AG08395 (cell line): ENCODE measurements at places on chromosomes 5 and 9.
A peak's percentile ranks its signal among the peaks of the same experiment; 100 is the strongest.

DNA sequence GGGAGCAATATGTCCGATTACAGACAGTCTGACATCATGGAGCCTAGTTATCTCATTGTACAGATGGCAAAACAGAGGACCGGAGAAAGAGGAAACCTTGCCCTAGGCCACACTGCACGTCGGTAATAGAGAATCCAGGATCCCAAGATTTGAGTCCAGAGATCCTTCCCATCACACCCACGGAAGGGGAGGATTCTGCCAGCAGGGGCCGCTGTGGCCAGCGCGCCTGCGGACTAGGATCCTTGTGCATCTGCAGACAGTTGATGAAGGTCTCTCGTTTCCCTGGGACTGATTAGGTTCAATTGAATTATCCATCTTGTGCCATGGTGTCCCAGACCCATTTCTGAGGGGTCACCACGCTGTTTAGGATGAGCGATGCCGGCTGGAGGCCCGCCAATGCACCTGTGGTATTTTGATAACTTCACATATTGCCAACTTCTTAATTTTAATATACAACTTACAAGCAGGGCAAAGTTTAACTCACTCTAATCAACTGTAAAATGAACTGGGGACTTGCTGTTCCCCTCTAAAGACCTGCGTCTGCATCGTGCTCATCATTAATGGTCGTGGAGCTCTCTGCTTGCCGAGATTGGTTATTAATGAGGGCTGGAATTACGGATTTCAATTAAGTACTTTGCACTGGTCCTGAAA, 592.7 kb upstream of the BRINP1 start:
- DNase-seq: no peak

- DNase-seq: no peak
These were observed 128.8 kb downstream of the OLFM1 start for GRCh38 chr9:135216236-135216635.

- no peak for DNase-seq
These were observed 201.0 kb downstream of the MAPKAP1 start for GRCh38 chr9:125505988-125506438.

- no peak for DNase-seq
These were observed 117.8 kb upstream of the CACNA1B start for GRCh38 chr9:137759649-137760321.

- DNase-seq: peak; percentile 94
These were observed at the start of gene SHB for GRCh38 chr9:38068701-38069628. Gene SHB (minus strand): TSS chr9:38069227. CDS start chr9:38068645, 582 bp downstream.

- DNase-seq: no peak
These were observed 118.4 kb downstream of the GDNF start for GRCh38 chr5:37721447-37721871.

GRCh38 chr5:145536133-145536532, 299.0 kb downstream of the PRELID2 start:
- no peak for DNase-seq

GRCh38 chr9:91678807-91679580, 255.4 kb upstream of the NFIL3 start:
- DNase-seq: no peak

GRCh38 chr5:91183743-91184142, 199.4 kb downstream of the ARRDC3 start:
- no peak for DNase-seq

DNA sequence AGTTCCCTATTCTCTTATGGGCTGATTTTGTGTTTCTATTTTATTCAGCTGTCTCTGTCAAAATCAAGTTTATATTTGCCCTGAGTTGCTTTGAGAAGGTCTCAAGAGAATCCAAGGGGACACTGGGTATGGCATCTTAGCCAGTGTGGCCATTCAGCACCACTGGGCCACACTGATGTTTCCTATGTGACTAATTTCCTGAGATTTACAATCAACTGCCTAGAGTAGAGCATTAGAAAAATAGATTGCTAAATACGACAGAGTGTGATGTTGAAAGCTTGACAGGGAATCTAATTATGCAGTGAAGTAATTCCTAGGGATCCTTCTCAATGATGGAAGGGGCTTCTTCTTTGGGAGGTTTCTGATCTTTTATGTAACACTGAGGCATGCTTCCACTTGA, 141.7 kb downstream of the SV2C start:
- no peak for DNase-seq

DNA sequence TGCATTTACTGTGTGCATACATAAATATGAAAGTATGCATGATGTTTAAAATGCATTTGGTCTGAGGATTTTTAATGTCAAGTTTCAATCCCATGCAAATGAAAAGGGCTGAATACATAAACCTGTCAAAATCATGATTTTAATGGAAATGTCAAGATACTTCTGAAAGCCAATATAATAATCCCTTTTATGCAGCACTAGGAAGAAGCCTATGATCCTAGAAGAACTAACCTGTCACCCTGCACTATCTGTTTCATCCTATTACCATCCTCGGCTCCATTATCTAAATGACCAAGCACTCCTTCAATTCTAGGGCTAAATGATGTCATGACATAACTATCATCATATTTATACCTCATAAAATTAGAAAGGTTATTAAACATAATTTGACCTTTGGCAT, 2229.4 kb upstream of the WWC1 start:
- DNase-seq: no peak

GRCh38 chr9:126009047-126009446, 261.9 kb downstream of the PBX3 start:
- no peak for DNase-seq

GRCh38 chr5:28766565-28767158, 1728.3 kb upstream of the CDH9 start:
- DNase-seq: no peak

GRCh38 chr9:109652112-109652511, 127.9 kb upstream of the PALM2AKAP2 start:
- no peak for DNase-seq

GRCh38 chr5:128881502-128882018, 83.7 kb upstream of the SLC27A6 start:
- no peak for DNase-seq

DNA sequence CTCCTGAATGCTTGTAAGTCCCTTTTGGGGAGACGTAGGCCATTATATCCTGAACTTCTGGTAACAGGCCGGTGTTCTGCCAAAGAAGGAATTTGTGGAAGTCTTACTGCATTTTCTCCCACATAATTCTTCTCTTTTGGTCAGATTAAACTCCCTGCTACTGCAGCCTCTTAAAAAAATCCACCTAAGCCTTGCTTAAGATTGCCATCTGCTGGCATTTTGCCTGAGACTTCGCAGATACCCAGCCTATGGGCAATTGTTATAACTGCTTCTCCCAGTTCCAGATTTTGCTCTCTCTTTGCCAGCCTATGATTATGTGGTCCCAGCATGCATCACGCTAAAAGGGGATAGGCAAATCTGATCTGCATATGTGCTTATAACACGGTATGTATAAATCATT, 391.6 kb upstream of the CHD1 start:
- DNase-seq: no peak

GRCh38 chr9:16484180-16484579, 386.3 kb downstream of the BNC2 start:
- DNase-seq: no peak

DNA sequence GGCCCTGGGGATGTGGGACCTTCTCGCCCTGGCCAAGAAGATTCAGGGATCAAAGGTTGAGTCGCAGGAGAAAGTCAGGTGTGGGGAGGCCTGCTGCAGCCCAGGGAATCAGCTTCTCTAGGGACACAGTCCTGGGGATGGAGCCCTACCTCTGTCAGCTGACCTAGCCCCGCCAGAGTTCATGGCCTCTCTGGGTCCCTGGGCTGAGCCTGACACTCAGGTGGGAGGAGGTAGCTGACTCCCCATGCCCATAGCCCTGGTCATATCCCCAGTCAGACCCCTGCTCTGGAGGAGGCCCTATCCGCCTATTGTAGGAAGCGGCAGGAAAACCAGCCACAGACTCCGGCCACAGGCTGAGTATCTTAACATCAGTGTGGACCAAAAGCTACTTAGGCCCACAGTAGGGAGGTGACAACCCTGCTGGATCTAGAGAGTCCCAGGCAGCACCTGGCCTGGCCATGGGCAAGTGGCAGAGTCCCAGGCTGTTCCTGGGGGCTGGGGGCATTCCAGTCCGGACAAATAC, 15.0 kb upstream of the MRNIP start:
- DNase-seq: no peak

DNA sequence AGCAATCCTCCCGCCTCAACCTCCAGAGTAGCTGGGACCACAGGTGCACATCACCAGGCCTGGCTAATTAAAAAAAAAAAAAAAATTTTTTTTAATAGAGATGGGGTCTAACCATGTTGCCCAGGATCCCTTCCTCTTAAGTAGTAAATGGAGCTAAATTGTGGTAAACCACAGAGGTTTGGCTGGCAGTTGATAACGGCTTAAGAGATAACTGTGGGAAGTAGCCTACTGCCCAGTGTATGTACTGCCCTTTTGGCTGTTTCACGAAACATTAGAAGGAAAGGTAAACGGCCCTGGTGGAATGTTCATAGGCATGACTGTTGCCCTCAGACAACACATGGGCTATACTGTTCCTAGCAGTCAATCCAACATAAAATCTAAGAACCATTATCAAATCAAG, 44.4 kb downstream of the HMGCR start:
- no peak for DNase-seq

DNA sequence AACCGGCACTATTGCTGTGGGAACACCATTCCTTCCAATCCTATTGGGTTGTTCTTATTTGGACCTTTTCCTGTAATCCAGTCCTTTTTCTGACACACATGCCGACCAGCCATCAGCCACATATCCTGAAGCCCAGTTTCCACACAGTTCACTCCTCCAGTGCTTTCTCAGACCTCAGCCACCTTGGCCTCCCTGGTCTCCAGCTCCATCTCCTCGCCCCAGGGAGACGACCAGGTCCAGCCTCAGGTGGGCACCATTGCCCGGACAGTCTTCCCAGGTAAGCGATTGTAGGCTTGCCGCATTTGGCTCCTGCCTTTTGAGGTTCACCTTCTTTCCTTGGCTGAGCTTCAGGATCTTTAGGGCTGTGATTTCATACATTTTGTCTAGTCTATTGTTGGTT, 15.2 kb upstream of the TERT start:
- no peak for DNase-seq

- no peak for DNase-seq
These were observed 170.4 kb upstream of the OTULINL start for GRCh38 chr5:14411216-14411615.

DNA sequence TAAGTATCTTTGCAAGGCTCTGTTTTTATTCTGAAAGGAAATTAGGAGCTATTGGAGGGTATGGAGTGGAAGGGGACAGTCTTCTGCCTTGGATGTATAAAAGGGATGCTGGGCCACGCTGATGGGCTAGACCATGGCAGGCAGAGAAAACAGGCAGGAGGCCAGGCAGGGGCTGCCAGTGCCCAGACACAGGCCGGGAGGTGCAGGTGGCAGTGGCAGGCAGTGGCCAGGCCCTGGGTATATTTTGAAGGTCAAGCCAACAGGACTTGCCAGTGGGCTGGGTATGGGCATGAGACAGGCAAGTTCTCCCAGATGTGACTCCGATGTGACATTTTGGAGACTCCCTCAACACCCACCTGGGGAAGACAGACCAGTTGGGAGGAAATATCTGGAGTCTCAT, 131.9 kb downstream of the KCNIP1 start:
- DNase-seq: no peak

- no peak for DNase-seq
These were observed 236.5 kb downstream of the ICE1 start for GRCh38 chr5:5658889-5659465.

DNA sequence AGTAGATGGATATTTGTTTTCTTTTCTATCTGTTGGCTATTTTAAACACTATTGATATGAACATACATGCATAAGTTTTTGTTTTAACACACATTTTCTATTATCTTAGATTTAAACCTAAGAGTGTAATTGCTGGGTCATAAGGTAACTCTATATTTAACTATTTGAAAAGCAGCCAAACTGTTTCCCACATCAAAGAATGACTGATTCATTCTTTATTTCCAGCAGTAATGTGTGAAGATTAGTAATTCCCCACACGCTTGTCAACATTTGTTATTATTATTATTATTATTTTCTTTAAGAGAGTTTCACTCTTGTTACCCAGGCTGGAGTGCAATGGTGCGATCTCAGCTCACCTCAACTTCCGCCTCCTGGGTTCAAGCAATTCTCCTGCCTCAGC, 1495.8 kb downstream of the EFNA5 start:
- DNase-seq: no peak

- DNase-seq: peak; percentile 41
These were observed at the start of gene PCDHB2 for GRCh38 chr5:141094481-141095262. Gene PCDHB2 (plus strand): TSS chr5:141094615. CDS start chr5:141094791, 176 bp downstream.

GRCh38 chr9:111276431-111277128, 53.4 kb downstream of the OR2K2 start:
- no peak for DNase-seq

- DNase-seq: peak; percentile 55
These were observed 18.1 kb downstream of the RAI14 start for GRCh38 chr5:34674187-34674586.

- DNase-seq: no peak
These were observed 104.4 kb upstream of the FCN2 start for GRCh38 chr9:134776080-134776796.

DNA sequence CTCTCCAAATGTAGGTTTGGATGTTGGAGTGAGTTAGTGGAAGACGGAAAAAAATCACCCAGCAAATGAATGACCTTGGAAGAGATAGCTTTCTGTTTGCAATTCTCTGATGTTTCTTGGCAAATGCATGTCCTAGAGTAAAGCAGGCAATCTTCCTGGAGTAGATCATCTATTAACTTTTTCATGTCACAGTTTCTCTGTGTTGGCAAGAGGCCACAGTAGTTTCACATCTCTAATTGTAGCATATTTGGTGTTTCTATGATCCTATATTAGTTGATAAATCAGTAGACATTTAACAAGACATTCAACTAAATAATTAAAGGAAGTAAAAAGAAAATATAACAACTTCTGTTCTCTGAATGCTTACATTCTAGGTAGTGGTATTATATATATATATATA, 138.2 kb upstream of the MINAR2 start:
- DNase-seq: no peak

- no peak for DNase-seq
These were observed 332.4 kb upstream of the DAB2 start for GRCh38 chr5:39757131-39757530.

- DNase-seq: no peak
These were observed 47.4 kb downstream of the ABHD17B start for GRCh38 chr9:71863631-71864030.

- no peak for DNase-seq
These were observed 2.7 kb downstream of the GNAQ start for GRCh38 chr9:78028926-78029325.

- no peak for DNase-seq
These were observed 32.0 kb downstream of the GTF3C4 start for GRCh38 chr9:132702254-132702653.

DNA sequence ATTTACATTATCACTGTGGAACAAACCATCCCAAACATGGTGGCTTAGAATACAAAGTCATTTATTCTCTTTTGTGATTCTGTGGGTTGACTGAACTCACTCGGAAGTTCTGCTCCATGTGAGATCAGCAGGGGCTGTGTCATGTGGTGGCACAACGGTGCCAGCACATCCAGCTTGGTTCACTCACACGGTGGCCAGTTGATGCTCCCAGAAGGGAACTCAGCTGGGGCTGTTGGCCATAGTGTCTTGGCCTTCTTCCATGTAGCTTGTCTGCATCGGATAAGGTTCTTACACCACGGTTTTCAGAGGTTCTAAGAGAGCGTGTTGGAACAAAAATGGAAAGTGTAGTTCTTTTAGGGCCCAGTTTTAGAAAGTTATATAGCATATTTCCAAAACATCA, 312.7 kb downstream of the DMRT2 start:
- no peak for DNase-seq

- no peak for DNase-seq
These were observed 28.6 kb downstream of the KCNN2 start for GRCh38 chr5:114390431-114390830.

GRCh38 chr9:113011911-113012381, at the start of gene ZNF883:
Gene ZNF883 (minus strand): TSS chr9:113012192.
- DNase-seq: peak; percentile 66
